ENCODE measurements at places on chromosomes 16 and 17. TPM values are rescaled to one million over a fixed set of nuclear protein-coding genes. Genes with fewer than 3 reads are reported as not detected.

DNA sequence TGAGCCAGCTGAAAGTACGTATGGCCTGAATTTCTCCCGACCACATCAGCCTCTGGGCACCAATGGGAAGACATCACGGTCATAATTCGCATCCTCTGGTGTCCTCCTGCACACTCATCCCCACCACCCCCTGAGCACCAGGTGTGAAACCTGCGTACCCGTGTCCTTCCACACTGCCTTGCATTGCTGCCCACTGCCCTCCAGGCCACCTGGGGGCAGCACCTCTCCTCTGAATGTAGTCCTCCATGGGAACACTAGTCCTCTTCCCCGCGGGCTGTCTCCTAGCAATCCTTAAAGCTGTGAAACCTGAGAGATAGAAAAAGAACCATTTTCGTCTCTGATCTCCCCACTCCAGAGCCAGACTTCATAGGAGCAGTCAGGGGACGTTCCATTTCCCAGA lies 125.5 kb downstream of the ZNF18 start:
- ATAC-seq, result no peak

- peak; percentile 86 for ATAC-seq
Measured at GRCh38 chr16:73020409-73020884, 27.5 kb downstream of the ZFHX3 start.

GRCh38 chr17:51661403-51661802 lies 401.1 kb downstream of the UTP18 start:
- no peak for ATAC-seq

DNA sequence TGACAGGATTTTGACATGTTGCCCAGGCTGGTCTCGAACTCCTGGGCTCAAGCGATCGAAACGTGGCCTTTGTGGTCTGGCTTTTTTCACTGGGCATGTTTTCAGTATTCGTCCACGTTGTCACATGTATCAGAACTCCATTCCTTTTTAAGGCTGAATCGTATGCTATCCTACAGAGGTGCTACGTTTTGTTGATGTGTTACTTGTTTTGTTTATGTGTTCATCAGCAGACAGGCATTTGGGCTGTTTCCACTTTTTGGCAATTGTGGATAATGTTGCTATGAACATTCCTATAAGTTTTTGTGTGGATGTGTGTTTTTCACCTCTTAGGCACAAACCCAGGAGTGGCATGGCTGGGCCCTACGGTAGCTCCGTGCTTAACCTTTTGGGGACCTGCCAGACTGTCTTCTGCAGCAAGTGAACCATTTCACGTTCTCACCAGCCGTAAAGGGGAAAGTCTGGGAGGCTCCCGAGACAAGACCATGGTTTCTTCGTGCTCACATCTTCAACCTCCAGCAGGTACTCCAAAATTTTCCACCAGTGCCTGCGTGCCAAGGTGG lies 26.9 kb downstream of the ADCY9 start:
- ATAC-seq, result no peak

GRCh38 chr16:46898006-46898405 lies 13.8 kb downstream of the GPT2 start:
- no peak for ATAC-seq

The SGCA gene
- total RNA-seq, result 73.8 TPM

The AURKB gene
- 0.69 TPM for total RNA-seq

The RNF112 gene
- total RNA-seq, result 3.7 TPM

Data from gastroesophageal sphincter (tissue), 4 donors.